ENCODE measurements at places on chromosomes 12 and 14.

GRCh38 chr14:64174922-64175782 is 119.0 kb downstream of the ESR2 start:
- DNase-seq, result no peak

DNA sequence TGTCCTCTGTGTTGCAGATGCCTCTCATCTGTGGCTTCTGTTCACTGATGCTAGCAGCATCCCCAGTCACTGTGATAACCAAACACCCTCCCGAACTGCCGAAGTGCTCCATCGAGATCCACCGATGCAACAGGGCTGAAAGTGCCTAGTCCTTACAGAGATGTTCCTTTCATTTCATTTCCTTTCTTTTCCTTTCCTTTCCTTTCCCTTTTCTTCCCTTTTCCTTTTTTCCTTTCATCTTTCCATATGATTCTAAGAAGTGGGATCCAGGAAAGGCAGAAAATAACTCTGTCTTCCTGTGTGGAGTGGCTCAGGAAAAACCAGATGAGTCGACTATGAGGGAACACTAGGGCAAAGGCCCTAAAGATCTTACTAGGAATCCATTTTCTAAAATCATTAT is 26.7 kb downstream of the FGF6 start:
- no peak for DNase-seq

GRCh38 chr12:31322801-31323207 is 3.1 kb downstream of the SINHCAF start:
- peak; percentile 36 for DNase-seq

- DNase-seq, result no peak
These were observed 29.8 kb downstream of the DIO3 start for GRCh38 chr14:101591121-101591520.

DNA sequence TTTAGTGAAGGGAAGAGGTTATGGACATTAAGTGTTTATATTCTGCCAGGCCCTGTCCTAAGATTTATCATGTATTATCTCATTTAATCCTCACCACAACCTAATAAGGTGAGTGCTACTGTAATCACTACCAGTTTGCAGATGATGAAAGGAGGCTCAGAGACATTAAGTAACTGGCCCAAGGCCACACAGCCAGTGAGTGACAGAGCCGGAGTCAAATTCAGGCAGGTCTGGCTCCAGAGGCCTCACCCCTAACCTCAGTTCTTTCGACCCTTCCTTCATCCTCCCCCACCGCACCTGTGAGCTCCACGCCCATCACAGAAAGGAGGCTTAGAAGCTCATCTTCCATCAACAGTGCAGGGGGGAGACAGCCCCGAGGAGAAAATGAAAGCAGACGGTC is 197.3 kb downstream of the RBM19 start:
- DNase-seq, result no peak

- no peak for DNase-seq
These were observed 10.9 kb upstream of the MYH7 start for GRCh38 chr14:23446291-23446851.

GRCh38 chr12:64806593-64807460 is 17.6 kb upstream of the TBC1D30 start:
- DNase-seq, result no peak

DNA sequence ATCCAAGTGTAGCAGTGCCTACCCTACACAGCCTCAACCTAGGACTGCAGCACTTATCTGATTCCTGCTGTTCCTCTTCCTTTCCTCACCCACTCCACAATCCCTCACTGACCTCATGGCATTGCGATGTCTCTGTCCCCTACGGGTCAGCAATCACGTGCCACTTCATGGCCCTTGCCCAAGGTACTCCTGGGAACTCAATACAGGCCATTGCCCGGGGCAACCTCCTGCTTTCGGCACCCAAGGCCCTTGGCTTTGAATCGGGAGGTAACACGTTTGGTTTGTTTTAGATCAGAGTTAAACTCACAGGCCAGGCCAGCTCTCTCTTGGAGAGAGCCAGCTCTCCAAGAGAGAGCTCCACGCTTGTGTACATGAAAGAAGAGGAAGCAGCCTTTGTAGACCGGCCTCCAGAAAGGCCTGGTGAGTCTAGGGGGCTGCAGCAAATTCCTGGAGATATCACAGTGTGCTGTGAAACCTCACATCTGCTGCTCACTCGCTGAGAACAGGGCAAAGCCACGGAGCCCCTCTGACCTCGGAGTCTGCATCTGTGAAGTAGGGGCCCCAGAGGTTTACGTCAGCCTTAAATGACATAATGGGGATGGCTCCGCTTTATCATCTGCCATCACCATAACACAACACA is 12.2 kb downstream of the CLMN start:
- DNase-seq, result peak; percentile 53

DNA sequence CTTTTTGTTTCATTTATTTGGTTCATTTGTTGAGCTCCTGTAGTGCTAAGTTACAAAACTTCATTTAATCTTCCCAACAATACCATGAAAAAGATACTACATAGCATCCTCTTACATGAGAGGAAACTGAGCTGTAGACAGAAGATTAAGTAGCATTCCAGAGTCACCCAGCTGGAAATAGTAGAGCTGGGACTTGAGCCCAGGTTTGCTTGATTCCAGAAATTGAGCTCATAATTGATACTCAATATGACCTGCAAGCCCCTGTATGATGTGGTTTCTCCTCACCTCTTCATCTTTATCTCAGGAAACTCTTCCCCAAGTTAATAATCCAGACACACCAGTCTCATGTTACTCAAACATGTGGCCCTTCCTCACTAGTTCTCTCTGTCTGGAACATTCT is 87.0 kb upstream of the DAAM1 start:
- DNase-seq, result no peak

DNA sequence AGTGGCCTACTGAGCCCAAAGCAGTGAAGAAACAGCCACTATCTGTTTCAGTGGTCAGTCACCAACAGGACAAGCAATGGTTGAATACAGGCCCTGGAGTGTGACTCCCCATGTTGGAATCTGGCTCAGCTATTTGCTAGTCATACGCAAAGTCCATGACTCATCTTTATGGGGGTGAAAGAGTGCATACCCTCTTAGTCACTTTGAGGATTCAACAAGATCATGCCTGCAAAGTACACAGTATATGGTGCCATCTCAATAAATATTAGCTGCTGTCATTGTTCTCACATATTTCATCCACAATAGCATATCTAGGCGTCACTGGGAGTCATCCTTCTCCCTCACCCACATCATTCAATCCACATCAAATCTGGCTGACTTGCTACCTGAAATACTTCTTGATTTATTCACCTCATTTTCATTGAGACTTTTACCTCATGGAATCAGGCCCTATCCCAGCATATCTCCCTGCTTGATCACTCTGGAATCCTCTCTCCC is 26.4 kb upstream of the STAB2 start:
- DNase-seq, result peak; percentile 73

- no peak for DNase-seq
These were observed 7.3 kb upstream of the BATF start for GRCh38 chr14:75514673-75515628.

DNA sequence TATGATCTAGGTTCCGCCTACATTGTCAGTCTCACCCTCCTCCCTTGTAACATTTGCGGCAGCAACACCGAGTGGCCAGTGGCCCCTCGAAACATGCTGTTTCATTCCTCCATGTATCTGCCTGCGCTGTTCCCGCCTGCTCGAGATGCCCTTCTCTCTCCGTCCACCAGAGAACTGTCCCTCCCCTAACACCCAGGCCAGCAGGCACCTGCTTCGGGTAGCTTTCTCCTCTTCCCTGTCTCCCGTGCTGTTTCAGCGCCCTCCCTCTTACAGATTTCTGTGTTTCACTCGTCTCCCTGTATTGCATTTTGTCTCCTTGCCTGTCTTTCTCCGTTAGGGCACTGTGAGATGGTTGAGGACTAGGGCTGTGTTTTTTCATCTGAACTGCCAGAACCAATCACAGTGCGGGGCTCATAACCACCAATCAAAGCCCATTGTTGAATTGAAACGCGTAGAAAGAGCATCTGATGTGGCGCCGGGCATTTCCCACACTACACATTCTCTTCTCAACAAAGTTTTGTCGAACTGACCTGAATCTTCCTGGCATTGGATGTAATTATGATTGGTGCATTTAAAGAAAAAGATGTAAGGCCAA is 40.9 kb upstream of the ELK3 start:
- no peak for DNase-seq

GRCh38 chr12:70534466-70534865 is 102.8 kb downstream of the PTPRB start:
- DNase-seq, result no peak

DNA sequence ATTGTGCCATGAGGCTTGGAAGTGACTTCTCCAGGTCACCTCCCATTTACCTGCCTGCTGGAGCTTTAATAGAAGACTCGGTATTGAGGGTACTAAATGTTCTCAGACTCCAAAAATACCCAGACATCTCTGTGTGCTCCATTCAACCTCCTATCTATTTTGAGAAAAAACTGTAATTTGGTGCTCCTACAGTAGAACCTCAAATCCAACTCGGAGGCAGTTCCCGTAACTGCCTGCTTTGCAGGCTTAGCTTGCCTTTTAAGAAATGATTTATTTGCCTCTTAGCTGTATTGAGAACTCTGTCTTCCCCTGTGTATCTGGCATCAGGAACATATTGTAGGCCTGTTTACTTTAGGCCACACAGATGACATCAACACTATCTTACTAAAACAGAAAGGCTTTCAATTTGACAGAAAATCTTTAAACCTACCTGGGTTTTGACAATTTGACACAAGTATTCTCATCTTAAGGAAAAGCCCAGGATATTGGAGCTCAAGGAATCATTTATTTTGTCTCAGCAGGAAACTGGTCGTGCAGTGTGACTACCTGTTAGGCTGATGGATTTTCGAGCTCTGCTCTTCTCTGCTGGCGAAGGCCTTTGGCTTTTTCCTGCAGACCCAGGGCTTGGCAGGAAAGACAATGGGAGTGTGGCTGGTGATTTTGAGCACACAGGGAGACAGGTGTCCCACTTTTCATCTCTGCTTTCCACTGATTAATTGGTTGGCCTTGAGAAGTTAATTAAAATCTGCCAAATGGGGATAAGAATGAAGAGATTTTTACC is 314.8 kb downstream of the SNAPC1 start:
- no peak for DNase-seq

GRCh38 chr12:124006846-124007713 is 34.1 kb downstream of the ZNF664 start:
- DNase-seq, result no peak

GRCh38 chr12:105342464-105342863 is 12.0 kb downstream of the C12orf75 start:
- no peak for DNase-seq

DNA sequence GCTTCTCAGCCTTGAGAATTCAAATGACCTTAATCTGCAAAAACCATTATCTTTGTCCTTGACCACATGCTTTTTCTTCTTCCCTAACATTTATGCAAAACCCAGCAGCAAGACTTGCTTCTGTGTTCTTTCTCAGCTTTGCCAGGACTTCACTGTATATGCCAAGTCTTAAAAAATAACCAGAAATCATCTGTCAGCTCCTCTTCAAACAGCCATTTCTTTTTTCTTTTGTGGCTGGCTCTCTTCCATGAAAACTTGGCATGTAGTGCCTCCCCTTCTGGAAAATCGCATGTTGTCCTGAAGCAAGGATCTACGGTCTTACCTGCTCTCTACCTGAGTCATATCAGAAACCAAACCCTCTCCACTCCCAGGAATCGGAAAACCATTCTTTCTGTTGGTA is 364.9 kb downstream of the RPS29 start:
- DNase-seq, result no peak

- peak; percentile 33 for DNase-seq
These were observed 1.5 kb downstream of the CAPRIN2 start for GRCh38 chr12:30753233-30753632.

DNA sequence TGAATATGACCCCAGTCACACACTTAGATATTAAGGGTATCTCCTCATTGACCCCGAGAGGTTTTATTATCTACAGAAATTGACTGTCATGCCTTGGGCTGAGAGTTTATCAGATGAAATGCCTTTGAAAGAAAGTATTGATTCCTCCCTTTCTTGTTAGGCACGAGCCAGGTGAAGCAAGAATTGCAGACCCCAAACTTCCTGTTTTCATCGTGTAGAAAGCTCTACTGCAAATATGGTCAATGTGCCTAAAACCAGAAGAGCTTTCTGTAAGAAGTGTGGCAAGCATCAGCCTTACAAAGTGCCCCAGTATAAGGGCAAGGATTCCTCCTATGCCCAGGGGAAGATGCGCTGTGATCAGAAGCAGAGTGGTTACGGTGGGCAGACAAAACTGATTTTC is 143.9 kb upstream of the FUT8 start:
- DNase-seq, result no peak

DNA sequence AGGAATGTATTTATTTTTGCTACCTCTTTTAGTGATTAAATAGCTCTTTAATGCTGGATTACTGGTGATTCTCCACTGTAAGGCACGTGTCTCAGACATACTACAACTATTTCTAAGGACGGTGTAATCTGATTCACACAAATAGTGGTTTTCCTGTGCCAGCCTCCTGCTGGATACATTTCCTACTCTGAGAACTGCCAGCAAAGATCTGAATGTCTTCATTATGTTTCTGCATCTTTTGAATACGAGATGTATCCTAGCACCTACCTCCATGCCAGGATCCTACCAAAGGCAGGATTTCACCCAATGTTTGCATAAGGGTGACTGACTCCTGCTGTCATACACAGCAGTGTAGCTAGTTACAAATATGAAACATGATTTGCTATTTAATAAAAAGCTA is 120.6 kb downstream of the PRICKLE1 start:
- DNase-seq, result no peak

GRCh38 chr14:65027127-65027799 is 40.6 kb downstream of the FNTB start:
- no peak for DNase-seq

GRCh38 chr12:67433385-67434175 is 164.4 kb downstream of the CAND1 start:
- no peak for DNase-seq

- peak; percentile 39 for DNase-seq
These were observed 86.6 kb upstream of the TRAF3 start for GRCh38 chr14:102690509-102691286.

GRCh38 chr12:388541-389141 is 479 bp downstream of the KDM5A start:
- peak; percentile 30 for DNase-seq

DNA sequence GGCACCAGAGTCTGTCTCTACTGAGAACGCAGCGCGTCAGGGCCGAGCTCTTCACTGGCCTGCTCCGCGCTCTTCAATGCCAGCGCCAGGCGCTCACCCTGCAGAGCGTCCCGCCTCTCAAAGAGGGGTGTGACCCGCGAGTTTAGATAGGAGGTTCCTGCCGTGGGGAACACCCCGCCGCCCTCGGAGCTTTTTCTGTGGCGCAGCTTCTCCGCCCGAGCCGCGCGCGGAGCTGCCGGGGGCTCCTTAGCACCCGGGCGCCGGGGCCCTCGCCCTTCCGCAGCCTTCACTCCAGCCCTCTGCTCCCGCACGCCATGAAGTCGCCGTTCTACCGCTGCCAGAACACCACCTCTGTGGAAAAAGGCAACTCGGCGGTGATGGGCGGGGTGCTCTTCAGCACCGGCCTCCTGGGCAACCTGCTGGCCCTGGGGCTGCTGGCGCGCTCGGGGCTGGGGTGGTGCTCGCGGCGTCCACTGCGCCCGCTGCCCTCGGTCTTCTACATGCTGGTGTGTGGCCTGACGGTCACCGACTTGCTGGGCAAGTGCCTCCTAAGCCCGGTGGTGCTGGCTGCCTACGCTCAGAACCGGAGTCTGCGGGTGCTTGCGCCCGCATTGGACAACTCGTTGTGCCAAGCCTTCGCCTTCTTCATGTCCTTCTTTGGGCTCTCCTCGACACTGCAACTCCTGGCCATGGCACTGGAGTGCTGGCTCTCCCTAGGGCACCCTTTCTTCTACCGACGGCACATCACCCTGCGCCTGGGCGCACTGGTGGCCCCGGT is at the start of gene PTGDR:
Gene PTGDR, plus strand, starts transcription at position 198 of the 778 bp plus-strand sequence. Its CDS starts 117 bp downstream, at position 315.
- peak; percentile 16 for DNase-seq

- DNase-seq, result peak; percentile 74
These were observed 9.2 kb upstream of the PAPLN start for GRCh38 chr14:73227812-73228781.

GRCh38 chr14:105346876-105347586 is 32.5 kb downstream of the PACS2 start:
- DNase-seq, result no peak
